Brain (organoid and tissue), 16 donors: ENCODE measurements at places on chromosomes 16 and 17.

DNA sequence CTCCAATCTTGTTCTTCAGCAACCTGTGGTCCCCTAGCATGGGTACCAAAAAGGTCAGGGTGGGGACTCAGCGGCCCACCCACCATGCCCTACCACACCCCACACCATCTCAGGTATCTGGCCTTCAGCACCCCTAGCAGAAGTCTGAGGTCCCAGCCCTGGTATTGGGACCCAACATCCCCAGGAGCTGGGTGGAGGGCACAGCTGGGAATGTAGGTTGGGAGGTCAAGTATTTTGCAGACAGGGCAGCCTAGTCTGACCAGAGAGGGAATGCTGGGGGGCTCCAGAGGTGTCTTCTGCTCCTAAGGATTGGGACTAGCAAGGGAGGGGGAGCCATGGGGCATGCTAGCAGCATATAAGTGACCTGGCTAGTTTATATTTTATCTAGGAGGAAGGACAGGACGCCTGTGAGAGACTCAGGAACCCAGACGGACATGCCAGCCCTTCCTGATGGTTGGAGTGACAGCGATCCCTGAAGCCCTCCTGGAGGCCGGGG lies 822 bp upstream of the ADAM11 start:
- no peak for DNase-seq

DNA sequence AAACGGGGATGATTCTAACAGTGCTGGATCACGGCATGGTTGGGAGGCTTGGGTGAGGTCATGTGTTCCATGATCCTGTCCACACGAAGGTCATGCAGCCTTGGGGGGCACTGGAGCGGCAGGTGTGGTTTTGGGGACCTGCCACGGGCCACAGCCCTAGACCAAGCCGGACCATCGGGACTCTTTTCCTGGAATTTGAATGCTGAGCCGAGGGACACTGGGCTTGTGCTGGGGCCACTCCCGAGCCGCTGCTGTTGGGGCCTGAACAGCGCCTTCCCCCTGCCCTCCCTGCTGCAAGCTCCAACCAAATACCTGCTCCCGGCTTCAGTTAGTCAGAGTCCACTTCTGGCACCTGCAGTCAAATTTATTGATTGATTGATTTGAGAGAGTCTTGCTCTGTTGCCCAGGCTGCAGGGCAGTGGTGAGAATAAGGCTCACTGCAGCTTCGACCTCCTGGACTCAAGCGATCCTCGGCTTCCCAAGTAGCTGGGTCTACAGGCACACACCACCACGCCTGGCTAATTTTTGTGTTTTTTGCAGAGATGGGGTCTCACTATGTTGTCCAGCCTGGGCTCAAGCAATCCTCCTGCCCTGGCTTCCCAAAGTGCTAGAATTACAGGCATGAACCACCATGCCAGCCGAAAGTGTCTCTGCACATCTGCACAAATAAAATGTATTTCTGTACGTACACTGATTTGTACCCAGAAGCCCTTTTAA lies 37.2 kb upstream of the SLC38A10 start:
- DNase-seq, result no peak

- DNase-seq, result no peak
These were observed 2100.7 kb downstream of the TP53TG3F start for GRCh38 chr16:35559911-35560636.

- DNase-seq, result no peak
These were observed 74.5 kb downstream of the KATNIP start for GRCh38 chr16:27624154-27625049.

- no peak for DNase-seq
These were observed 17.3 kb upstream of the CLEC18B start for GRCh38 chr16:74438492-74438979.

- no peak for DNase-seq
These were observed 13.3 kb upstream of the OR1F1 start for GRCh38 chr16:3174618-3175148.

DNA sequence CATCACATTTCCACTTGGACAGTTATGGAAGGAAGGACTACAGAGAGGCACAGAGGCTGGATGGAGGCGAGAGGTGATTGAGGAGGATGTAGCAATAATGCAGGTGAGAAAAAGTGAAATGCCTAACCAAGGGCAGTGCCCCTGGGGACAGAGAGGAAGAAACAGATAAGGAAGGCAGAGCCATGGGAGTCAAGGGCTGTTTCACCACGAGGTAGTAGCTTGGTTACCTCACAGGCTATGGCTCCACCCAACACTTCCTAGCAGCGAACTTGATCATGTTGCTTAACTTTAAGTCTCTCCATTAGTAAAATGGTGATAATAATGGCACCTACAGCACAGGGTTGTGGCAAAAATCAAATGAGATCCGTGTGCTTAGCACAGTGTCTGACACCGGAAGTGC lies 83.9 kb downstream of the YPEL2 start:
- DNase-seq, result no peak

DNA sequence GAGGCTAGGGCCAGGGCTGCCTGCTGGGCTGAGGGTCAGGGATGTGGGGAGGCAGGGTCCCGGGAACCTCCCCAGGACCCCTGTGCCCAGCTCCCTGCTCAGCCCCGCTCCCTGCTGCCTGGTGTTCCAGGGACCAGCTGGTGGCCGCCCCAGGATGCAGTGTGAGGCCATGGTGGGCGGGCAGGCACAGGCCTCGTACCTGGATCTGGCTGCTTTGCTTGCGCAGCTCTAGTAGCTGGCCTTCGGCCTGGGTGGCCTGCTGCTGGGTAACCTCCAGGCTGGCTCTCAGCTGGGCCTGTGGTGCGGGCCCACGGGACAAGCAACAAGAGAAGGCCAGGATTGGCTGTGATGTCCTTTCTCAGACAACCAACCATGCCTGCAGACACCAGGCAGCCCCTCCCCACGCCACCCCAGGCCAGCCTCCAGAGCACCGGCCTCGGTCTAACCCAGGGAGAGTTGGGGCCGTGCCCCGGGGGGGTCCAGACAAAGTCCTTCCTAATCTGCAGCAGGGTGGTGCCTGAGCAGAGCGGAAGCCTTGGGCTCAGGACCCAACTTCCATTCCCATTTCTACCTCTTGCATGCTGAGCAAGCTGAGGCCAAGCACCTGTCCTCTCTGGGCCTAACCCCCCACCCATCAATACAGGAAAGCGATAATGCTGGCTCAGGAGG lies 4.1 kb downstream of the TRIM65 start:
- DNase-seq, result no peak

GRCh38 chr16:86877108-86877507 lies 298.8 kb downstream of the FOXL1 start:
- no peak for DNase-seq

GRCh38 chr16:10408824-10409381 lies 23.0 kb downstream of the ATF7IP2 start:
- DNase-seq, result no peak

DNA sequence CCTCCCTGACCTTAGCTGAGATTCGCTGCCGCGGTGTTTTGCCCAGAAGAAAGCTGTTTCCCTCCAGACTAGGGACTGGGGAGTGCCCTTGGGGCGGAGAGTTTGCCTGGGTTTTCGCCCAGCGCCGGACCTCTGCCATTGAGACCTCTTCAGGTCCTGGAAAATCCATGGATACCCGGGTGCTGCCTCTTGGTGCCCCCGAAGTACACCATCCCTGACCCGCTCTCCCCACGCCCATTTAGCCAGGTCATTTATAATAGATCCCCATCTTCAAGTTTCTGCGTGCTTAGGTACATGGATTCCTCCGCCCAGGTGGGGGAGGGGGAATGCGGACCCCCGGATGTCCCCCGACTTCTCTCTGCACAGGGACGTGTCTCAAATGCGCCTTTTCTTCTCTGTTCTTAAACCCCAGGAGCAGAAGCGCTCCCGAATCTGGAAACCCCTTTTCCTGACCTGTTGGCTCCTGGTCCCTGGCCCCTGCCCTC lies 15.0 kb upstream of the CBX8 start:
- no peak for DNase-seq

DNA sequence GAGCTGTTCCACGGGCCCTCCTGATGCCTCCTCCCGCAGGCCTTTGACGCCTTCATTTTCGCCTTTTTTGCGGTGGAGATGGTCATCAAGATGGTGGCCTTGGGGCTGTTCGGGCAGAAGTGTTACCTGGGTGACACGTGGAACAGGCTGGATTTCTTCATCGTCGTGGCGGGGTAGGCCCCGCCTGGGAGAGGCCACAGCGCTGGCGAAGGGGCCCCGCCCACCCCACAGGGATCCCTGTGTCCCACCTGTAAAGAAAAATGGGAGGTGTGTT lies 29.7 kb downstream of the TPSG1 start:
- DNase-seq, result no peak

- DNase-seq, result no peak
These were observed 32.9 kb upstream of the GOSR2 start for GRCh38 chr17:46889992-46890564.

DNA sequence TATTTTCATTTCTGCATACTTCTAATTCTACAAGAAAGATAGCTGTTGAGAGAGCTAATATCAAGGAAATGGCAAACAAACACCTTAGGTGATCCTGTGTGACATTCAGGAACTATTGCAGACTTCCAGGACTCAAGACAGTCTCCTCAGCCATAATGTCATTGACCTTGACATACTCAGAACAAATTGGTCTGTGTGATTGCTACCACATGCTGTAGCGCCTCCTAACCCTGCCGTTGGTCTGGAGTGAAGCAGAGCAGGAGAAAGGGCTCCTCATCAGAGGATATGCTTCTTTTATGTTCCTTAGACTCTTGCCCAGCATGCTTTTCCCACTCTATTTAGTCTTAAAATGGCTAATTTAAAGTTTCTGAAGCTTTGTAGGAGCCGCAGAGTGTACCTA lies 194.2 kb upstream of the TBX2 start:
- DNase-seq, result no peak

GRCh38 chr16:27951489-27952120 lies 111.9 kb downstream of the GSG1L start:
- no peak for DNase-seq

GRCh38 chr17:5126719-5127488 lies 11.1 kb downstream of the USP6 start:
- no peak for DNase-seq
